ENCODE measurements at places on chromosomes 6 and 20.

DNA sequence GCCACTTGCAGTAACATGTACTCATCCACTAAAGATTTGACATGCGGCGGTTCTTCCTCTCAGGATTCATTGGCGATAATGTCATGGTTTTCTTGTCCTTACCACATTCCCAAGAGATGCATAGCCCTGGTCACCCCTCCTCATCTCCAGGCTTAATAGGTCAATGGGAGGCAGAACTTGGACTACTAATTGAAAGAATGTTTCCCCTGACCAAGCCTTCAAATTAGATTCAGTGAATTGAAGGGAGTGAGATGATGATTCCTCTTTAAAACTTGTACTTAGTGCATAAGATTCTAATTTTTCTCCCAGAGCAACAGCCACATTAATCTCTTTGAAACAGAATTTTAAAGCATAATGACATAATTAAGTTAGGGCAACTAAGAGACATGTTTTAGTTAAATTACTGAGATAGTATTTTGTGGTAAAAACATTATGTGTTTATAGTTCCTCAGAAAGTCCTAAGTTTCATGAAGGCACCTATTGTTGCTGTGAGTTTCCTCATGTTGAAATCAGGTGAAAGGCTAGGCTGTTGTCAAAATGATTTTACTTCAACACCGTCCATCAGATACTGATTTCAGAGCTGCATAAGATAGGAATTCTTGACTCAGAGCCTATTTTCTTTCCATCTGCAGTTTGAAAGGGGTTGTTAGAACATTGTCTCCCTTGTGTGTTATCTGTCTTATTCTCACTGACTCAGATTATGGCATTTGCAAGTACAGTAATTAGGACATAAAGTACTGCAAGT lies 48.5 kb downstream of the STK4 start:
- DNase-seq = no peak

DNA sequence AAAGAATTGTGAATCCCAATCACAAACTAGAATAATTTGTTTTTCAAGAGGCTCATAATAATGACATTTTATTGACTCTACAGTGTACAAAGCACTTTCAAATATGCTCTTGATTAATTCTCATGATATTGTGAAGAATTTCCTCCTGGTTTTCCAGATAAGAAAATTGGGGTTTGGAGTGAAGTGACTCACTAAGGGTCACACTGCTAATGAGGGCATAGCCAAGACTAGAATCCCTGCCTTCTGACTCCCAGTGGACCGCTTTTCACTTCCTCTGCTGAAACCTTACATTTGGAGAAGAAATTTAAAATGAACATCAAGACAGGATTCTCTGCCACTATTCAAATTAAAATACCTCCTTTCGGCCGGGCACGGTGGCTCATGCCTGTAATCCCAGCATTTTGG lies 38.3 kb upstream of the LTV1 start:
- no peak for DNase-seq

DNA sequence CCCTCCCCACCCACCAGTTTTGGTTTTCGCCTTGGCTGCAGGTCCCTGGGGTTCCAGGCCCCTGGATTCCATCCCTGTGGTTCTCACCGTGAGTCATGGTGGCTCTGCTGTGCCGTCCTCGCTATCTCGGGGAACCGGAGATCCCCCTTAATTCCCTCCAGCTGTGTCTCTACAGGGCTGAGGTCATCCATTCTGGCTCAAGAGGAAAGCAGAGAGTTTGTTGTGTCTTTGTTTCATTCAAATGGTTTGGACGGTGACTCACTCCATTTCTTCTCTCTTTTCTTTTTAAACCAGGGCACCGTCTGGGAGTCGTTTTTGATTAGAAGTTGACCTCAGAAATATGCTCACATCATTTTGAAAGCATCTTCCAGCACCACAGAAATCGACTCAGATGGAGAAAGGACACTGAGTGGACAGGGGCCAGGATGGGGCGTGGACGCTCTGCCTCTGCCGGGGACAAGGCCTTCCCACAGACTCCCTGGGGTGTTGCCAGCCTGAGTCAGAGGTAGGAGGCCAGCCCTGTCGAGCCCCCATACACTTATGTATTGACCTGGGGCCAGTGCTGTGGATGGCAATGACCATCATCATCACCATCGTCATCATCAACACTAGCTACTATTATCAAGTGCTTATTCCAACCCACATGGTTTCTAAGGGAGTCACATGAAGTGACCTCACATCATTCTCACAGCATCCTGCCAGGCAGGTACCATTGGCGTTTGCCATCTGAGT lies 176.2 kb downstream of the NFATC2 start:
- DNase-seq = no peak

GRCh38 chr6:93727447-93727846 lies 308.1 kb upstream of the EPHA7 start:
- DNase-seq = no peak

DNA sequence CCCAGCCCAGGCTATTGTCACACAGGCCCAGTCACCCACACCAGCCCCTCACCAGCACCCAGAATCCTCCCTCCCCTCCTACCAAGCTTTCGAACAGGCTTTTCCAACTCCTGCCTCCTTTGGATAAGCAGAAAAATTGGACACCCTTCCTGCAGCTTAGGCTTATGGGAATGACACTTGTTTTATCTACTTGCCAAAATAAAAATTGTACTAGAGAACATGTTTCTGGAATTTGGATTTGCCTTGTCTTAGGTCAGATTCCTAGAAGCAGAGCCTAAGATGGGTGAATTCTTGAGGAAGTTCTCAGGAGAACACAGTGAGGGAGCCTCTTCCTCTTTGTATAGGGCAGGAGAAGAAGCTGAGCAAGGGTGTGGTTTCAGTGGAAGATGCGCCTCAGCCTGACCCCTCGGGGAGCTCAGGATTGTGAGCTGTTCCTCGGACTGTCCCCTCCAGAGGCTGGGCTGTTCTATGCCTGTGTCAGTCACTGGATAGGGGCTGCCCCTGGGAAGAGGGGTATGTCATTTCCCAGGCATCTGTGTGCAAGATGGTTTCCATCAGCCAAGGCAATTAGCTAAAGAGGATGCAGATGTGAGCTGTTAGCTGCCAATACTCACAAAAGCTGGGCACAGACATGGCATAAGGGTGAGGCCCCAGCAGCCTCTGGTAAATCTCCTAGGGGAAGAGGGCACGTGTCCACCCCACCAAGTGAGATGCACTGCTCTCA lies 33.9 kb downstream of the ITPR3 start:
- no peak for DNase-seq

- no peak for DNase-seq
Measured at GRCh38 chr6:98678481-98678880, 155.9 kb upstream of the POU3F2 start.

DNA sequence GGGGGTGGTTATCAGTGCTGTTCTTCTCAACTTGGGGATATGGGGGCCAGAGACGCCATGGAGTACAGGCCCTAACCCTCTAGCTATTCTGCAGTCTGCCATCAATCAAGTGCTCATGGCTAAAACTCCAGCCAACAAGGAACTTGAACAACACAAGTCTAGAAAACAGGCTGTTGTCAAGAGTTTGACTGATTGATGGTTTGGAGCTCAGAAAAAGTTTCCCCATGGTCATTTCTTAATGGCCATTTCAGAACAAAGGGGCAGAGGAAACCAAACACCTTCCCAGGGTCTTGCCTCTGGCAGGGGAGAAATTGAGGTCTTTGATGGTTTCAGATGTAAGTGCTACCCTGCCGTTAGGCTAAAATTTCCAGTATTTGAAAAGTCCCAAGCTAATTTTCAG lies 15.1 kb downstream of the PCK1 start:
- DNase-seq = no peak

GRCh38 chr6:89836639-89837222 lies 7.1 kb downstream of the CASP8AP2 start:
- no peak for DNase-seq

DNA sequence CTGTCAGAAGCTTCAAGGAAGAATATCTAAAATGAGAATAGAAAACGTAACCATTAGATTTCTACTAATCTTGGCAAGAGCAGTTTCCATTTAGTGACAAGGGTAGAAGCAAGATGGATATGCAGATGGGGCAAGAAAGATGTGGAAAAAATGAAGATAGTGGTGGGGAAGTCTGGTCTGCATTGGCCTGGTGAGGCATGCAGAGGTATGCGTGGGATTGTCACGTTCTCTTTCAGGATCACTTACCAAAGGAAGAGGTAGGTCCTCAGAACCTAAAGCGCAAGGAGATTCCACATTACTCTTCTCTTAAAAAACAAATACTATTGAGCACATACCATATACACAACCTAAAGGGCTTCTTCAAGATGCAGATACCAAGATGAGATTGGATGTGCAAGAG lies 238.7 kb downstream of the UST start:
- DNase-seq = no peak

- DNase-seq = no peak
Measured at GRCh38 chr6:34970488-34970887, 81.4 kb downstream of the ANKS1A start.

- no peak for DNase-seq
Measured at GRCh38 chr20:32449057-32449889, 91.1 kb downstream of the ASXL1 start.

DNA sequence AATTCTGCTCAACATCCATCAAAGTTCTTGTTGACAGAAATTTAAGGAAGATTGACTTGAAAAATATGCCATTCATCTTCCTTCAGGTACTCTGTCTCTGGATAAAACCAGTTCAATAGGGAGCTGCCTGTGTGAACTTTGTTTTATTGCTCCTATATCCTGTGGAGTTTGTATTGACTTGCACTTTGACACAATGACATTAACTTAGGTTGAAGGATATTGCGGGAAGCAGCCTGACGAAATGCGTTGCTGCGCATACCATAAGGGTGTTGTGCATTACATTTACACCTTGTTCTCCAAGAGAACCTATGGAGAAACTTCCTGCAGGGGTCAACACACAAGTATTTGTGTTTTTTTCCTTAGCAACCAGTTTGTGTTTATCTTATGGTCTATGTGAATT lies 185.4 kb upstream of the GRIK2 start:
- DNase-seq = no peak

DNA sequence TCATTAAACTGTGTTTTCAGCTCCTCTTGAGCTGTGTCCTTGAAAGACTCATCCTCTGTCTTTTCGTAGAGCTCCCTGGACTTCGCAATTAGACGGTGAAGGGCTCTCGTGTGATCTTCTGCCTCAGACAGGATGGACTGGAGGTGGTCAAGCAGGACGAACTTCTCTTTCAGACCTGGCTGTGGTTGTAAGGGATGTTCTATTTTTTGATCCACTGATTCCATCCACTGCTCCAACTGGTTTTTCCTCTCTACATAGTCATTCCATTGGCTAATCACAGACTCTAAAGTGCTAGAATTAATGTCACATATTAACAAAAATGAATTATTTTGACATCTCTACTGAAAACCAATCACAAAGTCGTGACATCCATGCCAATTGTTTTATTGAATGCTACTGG lies 250.1 kb downstream of the SYNE1 start:
- no peak for DNase-seq

DNA sequence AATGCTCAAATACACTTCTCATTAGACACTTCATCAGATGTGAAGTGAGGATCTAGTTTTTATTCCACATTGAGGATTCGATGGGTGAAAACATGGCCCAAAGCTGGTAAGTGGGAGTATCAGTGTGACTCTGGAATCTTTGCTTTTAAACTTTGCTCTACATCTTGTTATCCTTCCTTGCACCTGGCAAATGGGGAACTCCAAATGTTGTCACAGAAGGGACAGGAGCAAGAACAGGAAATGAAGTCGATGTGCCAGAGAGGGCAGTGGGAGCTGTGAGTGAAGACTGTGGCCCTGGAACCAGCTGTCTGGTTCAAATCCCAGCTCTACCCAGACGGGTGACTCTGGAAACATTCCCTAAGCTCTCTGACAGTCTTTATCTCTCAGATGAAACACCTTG lies 86.7 kb upstream of the AGPAT4 start:
- no peak for DNase-seq

DNA sequence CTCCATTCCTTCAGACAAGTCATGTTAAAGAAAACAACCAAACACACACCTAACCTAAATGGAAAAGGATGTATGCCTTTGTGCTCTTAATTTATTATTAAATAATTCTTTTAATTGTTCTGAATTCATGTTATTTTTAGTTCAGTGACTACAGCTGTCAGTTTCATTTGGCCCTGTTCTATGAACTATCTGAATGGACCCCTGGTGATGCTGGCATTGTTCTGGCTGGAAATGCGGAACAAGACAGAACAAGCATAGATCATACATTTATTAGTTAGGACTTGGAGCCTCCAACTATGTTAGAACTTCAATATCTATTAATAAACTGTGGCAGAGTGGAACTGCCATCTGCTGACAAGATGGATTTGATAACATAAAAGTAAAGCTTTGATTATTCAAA lies 5.7 kb downstream of the MAP3K7 start:
- no peak for DNase-seq

Measured in CD4-positive, alpha-beta T cell (primary cell).